ENCODE measurements at places on chromosomes 7 and 10.

GRCh38 chr7:155733582-155734444, 78.5 kb downstream of the SHH start:
- no peak for DNase-seq

GRCh38 chr7:150966002-150966401, 12.1 kb downstream of the KCNH2 start:
- DNase-seq, result no peak

DNA sequence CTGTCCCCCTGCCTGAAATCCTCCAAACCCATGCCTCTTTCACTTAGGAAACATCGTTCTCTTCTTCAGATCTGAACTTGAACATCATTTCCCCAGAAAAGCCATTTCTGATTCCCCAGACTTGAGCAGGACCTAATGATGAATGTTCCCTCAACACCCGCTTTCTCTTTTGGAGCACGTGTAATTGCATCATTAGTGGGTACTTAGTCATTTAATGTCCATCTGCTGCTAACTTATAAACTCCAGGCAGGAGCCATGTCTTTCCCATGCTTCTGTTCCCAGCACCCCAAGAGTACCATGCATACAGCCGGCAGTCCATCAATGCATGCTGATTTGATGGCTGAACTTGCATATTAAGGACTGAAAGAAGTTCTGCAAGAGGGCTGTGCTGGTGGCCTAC, 36.5 kb upstream of the ECHDC3 start:
- DNase-seq, result no peak

DNA sequence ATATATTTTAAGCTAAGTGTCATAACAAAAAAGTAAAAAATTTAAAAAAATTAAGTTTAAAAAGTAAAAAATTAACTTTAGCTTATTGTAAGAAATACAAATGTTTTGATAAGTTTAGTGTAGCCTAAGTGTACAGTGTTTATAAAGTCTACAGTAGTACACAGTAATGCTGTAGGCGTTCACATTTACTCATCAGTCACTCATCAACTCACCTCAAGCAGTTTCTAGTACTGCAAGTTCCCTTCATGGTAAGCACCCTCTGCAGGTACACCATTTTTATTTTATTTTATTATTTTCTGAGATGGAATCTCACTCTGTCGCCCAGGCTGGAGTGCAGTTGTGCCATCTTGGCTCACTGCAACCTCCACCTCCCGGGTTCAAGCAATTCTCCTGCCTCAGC, 316.0 kb downstream of the FGFR2 start:
- DNase-seq, result no peak

- no peak for DNase-seq
Observed at GRCh38 chr7:50688226-50688590, 94.5 kb downstream of the GRB10 start.

DNA sequence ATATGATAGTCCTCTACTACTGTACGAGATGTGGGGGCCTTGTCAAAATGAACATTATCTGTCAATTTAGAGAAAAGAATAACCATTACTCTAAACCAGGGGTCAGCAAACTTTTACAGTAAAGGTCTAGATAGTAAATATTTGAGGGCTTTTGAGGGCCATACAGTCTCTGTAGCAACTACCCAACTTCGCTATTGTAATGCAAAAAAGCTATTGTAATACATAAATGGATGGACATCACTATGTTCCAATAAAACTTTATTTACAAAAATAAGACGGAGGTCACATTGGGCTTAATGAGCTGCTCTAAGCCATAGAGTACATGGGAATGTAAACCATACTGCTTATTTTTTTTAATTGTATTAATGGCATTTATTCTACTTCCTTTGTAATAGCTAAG, 477.8 kb upstream of the GALNT17 start:
- no peak for DNase-seq

- peak; percentile 87 for DNase-seq
Observed at GRCh38 chr10:49177391-49178355, 10.5 kb downstream of the TMEM273 start.

GRCh38 chr10:75739414-75740143, 308.2 kb downstream of the LRMDA start:
- no peak for DNase-seq

DNA sequence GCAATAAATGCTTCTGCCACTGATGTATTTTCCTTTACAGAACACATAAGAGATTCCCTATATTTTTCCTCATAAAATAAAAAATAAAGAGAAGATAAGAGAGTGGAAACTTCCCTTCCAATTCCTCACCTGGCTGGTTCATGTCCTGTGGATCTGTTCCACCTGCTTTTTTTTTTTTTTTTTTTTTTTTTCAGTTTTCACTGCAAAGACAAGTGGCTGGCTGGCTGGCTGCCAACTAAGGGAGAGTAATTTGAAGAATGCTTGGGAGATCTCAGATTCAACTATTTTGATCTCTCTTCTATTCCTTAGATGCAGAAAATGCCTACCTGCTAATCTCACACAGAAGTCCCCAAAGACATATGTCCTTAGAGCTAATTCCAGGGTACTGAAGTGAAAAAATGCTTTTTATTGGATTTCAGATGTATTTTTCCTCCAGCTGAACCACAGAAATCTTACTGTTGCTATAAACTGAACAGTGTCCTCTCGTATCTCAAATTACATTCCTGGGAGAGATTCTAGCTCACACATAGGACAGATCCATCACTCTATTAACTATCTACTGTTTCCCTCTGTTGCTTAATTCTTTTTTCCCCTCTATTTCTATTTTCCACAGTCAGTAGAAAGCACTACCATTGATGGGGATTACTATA, 120.8 kb downstream of the NRCAM start:
- DNase-seq, result no peak

- DNase-seq, result no peak
Observed at GRCh38 chr10:116848032-116848943, 1.0 kb upstream of the ENO4 start.

- no peak for DNase-seq
Observed at GRCh38 chr7:69283421-69283820, 314.9 kb upstream of the AUTS2 start.

DNA sequence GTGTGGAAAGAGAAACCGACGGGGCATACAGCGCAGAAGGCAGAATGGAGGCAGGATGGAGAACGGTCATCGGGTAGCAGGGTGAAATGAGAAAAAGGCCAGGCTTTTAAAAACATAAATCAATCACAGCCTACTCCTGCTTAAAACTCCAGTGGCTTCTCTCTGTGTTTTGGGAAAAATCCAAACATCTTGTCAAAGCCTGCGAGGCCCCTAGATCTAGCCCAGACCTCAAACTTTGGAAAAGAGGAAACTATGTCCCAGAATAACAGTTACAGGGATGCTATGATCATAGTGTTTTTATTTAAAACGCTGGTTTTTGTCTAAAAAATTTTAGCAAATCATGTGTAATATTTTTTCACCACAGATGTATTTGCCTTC, 41.1 kb downstream of the PPP1R3C start:
- DNase-seq, result no peak

GRCh38 chr10:97256356-97256755, 36.1 kb downstream of the ARHGAP19 start:
- DNase-seq, result no peak

GRCh38 chr7:82179311-82179710, 264.3 kb downstream of the CACNA2D1 start:
- DNase-seq, result no peak

DNA sequence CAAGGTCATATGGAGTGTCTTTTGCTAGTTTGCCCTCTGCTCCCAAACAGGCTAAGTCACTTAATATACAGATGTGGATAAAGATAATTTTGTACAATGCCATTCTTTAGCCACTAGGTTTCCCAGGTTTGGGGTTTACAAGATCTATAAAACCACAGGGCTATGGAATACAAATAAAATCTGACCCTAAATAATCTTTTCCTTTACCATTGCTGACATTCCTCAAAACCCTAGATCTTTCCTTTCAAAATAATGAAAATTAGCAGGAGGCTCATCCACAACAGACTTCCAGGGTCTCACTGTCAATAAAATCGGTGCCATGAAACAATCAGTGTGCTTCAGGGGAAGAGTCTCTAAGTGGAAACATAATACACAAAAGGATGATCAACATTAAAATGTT, 148.4 kb downstream of the CPEB3 start:
- DNase-seq, result no peak

- DNase-seq, result no peak
Observed at GRCh38 chr7:158858592-158859503, 2.5 kb downstream of the DYNC2I1 start.

DNA sequence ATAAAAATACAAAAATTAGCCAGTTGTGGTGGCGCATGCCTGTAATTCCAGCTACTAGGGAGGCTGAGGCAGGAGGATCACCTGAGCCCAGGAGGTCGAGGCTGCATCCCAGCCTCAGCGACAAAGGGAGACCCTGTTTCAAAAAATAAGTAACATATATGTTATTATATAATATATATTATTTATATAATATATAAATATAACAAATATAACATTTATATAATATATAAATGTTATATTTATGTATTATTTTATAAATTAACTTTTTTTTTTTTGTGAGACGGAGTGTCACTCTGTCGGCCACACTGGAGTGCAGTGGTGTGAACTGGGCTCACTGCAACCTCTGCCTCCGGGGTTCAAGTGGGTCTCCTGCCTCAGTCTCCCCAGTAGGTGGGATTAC, 1.5 kb upstream of the POR start:
- no peak for DNase-seq

GRCh38 chr10:52004342-52004949, 305.1 kb upstream of the CSTF2T start:
- no peak for DNase-seq

DNA sequence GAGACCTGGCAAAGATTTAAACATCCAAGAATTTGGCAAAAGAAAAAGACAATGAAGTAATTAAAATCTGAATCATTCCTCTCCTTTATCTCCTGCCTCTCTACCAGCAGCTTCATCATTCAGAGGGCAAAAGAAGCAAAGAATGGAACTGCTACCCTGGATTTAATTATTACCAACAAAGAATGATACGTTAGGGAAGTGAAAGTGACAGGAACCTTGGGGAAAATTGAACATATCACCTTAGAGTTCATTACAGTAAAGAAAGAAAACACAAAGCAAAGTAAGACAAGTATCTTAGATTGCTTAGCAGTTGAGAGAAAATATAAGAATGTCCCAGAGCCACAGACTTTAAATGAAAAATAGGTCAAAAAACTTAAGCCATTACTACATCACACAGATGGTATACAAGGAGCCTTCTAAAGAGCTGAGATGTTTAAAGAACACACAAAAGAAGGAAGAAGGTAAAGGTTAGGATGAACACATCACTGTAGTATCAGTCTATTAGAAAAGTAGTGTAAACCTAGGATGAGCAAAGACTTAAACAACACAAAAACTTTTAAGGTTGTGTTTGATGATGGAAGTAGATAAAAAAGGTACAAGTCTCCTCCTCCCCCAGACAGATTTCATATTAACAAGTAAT, 17.5 kb downstream of the CTNNA3 start:
- DNase-seq, result no peak

- no peak for DNase-seq
Observed at GRCh38 chr10:116553378-116553980, 7.7 kb downstream of the PNLIP start.

DNA sequence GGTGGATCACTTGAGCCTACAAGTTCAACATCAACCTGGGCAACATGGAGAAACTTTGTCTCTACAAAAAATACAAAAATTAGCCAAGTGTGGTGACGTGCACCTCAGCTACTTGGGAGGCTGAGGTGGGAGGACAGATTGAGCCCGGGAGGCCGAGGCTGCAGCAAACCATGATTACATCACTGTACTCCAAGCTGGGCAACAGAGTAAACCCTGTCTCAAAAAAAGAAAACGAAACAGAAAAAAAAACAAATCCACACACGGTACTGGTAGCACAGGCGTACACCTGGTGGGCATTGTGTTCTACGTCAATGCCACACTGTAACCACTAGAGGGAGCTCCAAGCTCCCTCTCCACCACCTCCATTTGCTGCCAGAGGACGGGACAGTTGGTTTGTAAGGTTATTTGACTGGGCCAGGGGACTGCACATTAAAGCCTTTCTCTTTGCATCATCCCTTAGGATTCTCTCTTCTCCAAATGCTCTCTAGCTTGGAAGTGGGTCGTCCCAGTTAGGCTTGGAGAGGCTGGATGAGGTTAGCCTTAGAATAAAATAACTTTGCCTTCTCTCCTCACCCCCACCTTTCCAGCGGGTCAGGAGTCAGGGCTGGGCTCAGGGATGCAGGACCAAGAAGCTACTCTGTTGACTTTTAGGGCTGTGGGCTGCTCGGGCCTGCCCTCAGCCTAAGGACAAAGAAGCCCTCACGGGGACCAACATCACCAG, 130.8 kb downstream of the SORBS1 start:
- DNase-seq, result no peak
